ENCODE measurements at places on chromosomes 1 and 21.

- no peak for DNase-seq
Observed at GRCh38 chr1:115123116-115123515, 33.8 kb upstream of the TSPAN2 start.

GRCh38 chr1:216710055-216710454 lies 13.2 kb downstream of the ESRRG start:
- no peak for DNase-seq

GRCh38 chr1:159869173-159869572 lies 6.7 kb upstream of the VSIG8 start:
- DNase-seq: no peak

- no peak for DNase-seq
Observed at GRCh38 chr1:64337475-64337874, 132.5 kb upstream of the CACHD1 start.

- DNase-seq: no peak
Observed at GRCh38 chr1:71861022-71861421, 421.3 kb downstream of the NEGR1 start.

- no peak for DNase-seq
Observed at GRCh38 chr1:63885899-63886298, 112.1 kb downstream of the ROR1 start.

DNA sequence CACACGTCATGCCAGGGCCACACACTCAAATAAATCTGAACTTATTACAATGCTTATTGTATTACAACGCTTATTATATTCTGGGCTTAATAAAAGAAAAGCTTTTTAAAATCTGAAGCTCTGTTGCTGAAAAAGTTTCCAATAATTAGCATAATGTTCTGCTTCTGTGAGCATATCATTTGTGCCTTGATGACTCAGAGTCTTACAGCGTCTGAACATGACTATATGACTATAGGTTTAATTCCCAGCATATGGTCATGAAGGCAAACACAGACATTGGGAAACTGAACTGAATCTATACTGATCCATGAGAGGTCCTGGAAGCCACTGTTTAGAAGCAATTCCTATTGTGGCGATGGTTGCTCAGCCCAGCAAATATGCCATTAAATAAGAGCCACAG lies 66.3 kb downstream of the SIM2 start:
- DNase-seq: no peak

GRCh38 chr21:45290948-45291612 lies 3.4 kb upstream of the POFUT2 start:
- no peak for DNase-seq

- no peak for DNase-seq
Observed at GRCh38 chr1:46134660-46135331, 2.4 kb upstream of the PIK3R3 start.

DNA sequence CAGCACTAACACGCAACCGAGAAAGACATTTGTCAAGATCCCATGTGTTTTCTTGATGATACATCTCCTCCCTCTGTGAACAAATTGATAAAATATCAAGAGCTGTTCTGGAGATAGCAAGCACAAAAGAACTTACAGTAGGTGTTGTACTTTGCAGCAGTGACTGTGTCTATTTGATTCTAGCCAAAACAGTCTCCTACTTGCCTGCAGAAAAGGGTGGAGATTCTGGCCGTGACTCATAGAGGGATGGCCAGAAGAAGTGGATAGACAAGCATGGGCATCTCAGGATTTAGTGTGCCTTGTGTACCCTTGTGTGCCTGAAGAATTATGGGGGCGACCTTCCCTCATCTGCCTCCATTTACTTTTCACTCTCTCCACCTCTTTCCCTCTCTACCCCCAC lies 458.4 kb upstream of the LRRC7 start:
- DNase-seq: no peak

GRCh38 chr21:42236014-42236413 lies 17.1 kb downstream of the ABCG1 start:
- DNase-seq: no peak

- no peak for DNase-seq
Observed at GRCh38 chr1:185318431-185319138, 1.5 kb upstream of the IVNS1ABP start.

GRCh38 chr21:34874684-34875513 lies 174.2 kb downstream of the RUNX1 start:
- DNase-seq: no peak

DNA sequence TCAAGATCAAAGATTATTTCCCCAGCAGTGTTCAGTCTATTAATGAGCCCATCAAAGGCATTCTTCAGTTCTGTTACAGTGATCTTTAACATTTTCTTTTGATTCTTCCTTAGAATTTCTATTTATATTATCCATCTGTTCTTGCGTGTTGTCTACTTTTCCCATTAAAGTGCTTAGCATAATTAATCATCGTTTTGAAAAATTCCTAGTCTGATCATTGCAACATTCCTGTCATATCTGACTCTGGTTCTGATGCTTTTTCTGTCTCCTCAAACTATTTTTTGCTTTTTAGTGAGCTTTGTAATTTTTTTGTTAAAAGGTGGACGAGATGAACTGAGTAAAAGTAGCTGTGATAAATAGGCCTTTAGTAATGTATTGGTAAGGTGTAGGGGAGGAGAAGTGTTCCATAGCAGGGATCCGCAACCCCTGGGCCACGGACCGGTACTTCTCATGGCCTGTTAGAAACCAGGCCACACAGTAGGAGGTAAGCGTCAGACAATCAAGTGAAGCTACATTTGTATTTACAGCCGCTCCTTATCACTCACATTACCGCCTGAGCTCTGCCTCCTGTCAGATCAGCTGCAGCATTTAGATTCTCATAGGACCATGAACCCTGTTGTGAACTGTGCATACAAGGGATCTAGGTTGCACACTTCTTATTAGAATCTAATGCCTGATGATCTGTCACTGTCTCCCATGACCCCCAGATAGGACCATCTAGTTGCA lies 163.3 kb downstream of the PIK3R3 start:
- DNase-seq: no peak

- DNase-seq: no peak
Observed at GRCh38 chr1:89690595-89690994, 57.7 kb downstream of the LRRC8C start.

DNA sequence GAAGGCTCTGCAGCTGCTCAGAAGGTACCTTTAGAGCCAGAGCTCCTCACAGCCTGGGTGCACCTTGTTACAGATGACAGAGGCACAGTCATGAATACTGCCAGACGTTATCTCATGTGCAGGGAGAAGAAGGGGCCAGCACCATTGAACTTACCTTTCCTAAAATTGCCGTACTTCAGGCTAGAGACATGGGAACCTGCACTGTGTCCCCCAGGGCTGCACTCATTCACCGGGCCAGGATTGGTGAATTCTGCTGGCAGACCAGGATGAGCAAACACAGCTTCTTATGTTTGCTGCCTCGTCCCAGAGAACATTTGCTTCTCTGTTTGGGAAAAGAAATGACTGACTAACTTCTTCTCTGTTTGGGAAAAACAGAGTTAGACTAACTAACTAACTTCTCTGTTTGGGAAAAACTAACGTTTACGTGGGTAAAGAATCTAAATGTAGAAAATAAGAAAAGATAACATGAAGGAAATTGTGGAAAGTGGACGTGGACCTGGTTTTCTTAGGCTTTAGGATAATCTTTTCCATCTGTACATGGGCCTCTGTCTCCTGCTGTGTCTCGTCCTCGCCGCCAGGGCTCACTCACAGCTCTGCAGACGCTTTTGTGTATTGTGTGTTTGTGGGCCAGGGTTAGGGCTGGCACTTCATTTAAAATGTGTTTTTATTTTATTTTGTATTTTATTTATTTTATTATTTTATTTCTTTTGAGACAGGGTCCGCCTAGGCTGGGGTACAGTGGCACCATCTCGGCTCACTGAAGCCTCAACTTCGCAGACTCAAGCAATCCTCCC lies 9.9 kb downstream of the OBSCN start:
- DNase-seq: no peak

DNA sequence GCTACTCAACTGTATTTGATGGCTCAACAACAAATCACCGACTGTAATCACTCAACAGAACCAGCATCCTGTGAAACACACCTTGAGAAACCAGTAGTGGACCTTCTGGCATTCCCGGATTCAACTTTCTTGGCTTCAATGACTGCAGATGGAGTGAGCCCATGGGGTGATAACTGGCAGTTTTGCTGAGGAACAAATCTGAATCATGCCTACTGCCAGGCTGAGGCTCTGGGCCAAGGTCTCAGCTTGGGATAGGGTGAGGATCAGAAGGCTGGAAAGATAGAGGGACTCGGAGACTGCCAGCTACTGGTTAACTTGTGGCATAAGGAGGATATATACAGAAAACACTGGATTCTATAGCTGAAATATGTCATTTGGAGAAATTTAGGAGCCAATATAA lies 63.5 kb upstream of the DIRAS3 start:
- DNase-seq: no peak

GRCh38 chr1:201140235-201140940 lies 13.4 kb upstream of the ASCL5 start:
- DNase-seq: no peak

DNA sequence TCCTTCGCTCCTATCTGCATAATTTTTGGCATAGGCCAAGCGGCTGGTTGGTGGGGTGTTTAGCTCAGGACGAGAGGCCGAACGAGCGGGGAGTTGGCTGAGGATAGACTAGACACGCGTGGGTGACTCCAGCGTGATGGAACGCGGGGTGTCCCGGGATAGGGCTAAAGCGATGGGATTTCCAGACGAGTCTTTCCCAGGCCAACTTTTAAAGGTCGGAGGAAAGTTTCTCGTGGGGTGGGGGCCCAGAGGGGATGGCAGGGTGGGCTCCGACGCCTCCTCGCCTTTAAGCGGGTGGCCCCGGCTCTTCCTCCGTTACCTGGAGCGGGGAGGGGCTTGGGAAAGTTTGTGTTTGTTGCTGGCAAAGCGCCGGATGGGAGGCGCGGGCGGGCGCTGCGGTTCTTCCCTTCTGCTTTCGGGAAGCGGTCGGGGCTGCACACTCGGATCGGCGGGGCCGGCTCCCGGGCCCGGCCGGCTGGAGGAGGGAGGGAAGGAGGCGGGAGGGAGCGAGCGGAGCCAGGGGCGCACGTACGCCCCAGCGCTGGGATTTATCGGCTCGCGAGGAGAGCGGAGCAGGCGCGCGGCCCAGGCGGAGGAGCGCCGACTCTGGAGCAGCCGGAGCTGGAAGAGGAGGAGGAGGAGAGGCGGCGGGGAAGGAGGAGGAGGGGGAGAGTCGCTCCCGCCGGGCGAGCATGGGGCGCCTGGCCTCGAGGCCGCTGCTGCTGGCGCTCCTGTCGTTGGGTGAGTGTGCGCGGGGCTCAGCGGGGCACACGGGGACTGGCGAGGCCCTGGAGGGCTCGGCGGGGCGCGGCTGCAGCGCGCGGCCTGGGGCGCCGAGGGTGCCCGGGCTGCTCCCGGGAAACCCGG lies at the start of gene PTGFRN:
Gene PTGFRN (plus strand): TSS at position 405 of the 867 bp plus-strand sequence. CDS start 288 bp downstream, at position 693.
- no peak for DNase-seq

DNA sequence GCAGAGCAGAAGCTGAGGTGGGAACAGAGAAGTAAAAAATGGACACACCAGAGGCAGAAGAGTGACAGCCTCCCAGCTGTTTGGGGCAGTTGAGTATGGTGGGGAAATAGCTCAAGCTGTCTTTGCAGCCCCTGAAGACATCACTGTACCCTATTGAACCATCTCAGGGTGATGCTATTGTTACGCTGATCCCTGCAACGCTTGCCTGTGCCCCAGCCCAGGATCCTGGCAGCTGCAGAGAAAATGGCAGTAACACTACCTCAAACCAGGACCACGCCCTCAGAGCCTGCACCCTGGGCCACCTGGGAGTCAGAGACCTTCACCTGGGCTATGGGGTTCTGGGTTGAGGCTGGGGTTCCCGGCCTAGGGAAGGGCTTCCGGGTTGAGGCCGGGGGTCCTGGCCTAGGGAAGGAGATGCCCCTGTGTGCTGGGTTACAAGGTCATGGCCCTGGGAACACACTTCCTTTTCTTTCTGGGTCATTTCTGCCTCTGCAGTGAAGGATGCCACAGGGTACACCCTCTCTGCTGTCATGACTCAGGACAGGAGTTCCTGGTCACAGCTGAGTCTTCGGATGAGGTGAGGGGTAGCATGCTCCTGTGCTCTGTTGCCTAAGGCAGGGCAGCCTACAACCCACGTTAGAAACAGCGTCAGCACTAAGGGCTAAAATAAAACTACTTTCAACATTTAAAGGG lies 11.6 kb downstream of the BSND start:
- DNase-seq: no peak

GRCh38 chr1:25651036-25651640 lies 34.5 kb downstream of the MAN1C1 start:
- DNase-seq: no peak

- no peak for DNase-seq
Observed at GRCh38 chr1:115710859-115711624, 57.5 kb downstream of the CASQ2 start.

- no peak for DNase-seq
Observed at GRCh38 chr1:41073971-41074370, 52.4 kb upstream of the SLFNL1 start.

GRCh38 chr1:99855914-99856450 lies 5.8 kb downstream of the AGL start:
- no peak for DNase-seq

DNA sequence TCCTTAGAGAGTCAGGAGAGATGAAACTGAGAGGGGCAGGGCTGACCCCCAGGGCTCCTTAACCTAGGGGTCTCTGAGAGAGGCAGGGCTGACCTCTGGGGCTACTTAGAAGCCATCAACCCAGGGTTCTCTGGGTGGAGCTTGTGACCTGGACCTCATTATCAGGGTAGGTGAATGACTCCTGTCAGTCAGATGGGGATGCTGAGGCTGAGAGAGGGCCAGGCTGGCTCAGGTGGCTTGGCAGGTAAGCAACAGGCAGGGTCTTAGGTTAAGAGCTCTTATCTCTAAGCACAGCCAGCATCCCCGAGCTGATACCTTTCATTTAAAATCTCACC lies 160.9 kb downstream of the PTPRU start:
- no peak for DNase-seq

GRCh38 chr1:160578525-160579191 lies 638 bp downstream of the CD84 start:
- no peak for DNase-seq

DNA sequence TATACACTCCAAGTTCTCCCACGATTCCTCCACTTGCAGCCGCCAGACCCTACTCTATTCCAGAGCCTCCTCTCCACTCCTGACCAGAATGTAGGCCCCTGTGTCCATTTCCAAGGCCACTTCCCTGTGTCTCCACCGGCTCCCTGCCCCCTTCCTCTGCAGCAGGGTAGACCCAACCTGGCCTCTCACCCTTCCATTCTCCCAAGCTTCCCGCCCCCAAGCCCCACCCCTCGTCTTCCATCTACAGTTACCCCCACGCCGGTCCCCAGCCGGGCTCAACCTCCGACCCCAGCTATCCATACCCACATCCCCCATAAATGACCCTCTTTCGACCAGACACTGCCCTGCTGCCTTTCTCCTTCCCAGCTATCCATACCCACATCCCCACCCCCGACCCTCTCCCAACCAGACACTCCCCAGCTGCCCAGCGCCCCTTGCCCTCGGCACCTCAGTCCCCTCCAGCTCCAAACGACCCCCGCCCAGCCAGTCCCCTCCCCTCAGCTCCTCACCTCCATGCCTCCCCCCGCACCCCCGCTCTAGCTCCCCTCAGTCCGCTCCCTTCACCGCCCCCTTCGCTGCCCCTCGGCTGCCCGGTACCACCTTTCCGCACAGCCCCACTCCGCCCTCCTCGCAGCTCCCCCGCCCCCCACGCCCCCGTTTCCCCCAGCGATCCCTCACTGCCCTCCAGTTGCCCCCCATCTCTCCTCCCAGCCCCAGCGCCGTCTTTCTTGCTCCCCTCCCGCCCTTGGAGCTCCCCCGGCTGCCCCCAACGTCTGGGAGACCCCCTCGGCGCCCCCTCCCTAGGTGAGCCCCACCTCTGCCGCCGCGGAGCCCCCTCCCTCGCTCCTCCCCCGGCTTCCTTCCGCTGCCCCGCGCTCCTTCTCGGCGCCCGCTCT lies 670 bp downstream of the RAB3B start:
- no peak for DNase-seq

Measured in stimulated activated CD8-positive, alpha-beta memory T cell treated with anti-CD3 and anti-CD28 coated beads, Interleukin-15, amount 100 ng/mL, for 4 hours (primary cell).